Stimulated activated CD4-positive, alpha-beta T cell treated with anti-CD3 and anti-CD28 coated beads, TNF-alpha, amount 100 ng/mL, for 1 hour (primary cell): ENCODE measurements at places on chromosomes 4 and X.

DNA sequence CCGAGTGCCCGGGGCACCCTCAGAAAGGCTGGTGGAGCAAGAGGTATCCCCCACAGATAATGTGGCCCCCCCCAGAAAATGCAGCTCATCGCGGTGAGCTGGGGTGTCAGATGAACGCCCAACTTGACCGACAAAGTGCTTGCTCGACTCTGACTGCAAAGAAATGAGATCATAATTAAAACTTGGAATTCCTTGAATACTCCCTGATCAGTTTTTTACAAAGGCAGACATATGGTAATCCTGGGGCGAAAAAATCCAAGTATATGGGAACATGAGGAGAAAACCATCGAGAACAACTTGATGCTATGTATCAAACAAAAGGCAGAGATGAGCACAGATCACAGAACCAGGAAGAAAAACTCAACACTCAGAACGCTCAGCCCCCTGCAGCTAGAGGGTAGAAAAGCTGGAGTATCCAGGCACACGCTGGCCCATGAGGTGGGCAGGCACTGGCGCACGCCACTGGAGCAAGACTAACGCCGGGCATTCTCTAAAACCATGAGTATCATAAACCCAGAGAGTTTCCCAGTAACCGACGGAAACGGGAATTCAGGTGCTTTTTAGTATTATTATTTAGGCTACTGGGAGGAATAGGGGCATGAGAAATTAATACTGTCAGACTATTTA lies 127.3 kb downstream of the AFAP1 start:
- no peak for DNase-seq

DNA sequence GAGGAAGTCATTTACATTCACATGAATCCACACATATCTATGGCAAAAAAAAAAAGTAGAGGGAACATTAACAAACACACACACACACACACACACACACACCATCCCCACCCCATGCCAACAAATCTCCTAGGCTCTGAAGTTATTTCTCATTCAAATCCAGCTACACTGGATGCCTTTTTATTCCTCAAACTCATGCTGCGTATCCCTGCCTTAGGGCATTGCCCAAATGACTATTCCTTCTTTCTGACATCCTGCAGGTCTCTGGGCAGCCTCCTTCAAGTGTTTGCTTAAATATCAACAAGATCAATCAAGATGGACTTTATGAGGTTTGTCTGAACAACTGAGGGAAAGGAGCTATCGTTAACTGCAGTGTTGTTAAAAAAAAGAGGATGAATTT lies 106.5 kb upstream of the FAM9A start:
- no peak for DNase-seq

GRCh38 chrX:18173494-18174180 lies 47.0 kb downstream of the BEND2 start:
- no peak for DNase-seq

DNA sequence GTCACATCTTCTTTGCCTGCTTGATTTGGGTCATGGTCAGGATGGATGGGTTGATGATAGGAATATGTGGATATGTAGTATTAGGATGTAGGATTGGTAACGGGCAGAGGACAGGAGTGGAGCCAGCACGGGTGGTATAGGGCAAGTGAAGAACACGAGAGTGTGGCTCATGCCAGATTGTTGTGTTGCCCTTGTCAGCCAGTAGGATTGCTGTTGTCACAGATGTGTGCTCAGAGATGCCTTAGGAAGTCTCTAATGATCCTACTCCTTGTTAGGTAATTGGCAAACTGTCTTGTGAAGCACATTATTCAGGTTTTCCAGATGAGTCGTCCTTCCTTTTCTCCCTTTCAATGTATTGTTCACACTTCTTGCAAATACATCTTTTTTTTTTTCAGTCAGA lies 5.5 kb downstream of the ATP10D start:
- no peak for DNase-seq

DNA sequence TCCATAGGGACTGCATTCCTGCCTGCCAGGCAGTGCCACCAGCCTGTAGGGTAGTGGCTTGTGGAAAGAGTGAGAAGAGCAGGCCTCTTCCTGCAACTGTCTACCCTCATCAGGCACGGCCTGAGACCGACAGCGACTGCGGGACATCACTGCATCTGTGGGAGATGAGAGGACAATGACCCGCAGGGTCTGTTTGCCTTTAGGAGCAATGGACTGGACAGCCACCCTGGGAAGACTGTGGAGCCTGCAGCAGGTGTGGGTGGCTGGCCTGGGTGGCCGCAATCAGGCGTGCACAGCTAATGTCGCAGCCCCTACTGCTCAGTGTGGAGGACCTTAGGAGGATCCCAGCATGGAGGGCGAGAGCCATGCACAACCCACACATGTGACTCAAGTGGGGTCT lies 227.9 kb downstream of the PTTG2 start:
- DNase-seq, result no peak

DNA sequence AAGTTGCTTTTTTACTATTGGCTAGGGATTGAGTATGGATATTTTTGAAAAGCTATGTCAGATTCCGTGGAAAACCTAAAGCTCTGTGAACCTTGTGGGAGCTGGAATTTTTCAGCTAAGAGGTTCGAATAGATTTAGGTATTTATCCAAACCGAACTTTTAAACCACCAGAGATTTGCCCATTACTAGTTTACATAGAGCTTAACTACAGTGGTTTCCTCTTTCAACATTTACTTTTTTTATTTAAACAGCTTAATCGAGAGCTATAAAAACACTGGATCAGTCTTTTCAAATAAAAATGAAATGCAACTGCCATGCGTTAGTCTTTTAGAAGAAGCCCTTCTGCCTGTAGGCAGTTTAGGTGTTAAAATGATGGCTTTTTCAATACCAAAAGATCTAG lies 377.0 kb downstream of the RPA4 start:
- no peak for DNase-seq

- no peak for DNase-seq
Observed at GRCh38 chrX:22760513-22761057, 239.2 kb upstream of the DDX53 start.

DNA sequence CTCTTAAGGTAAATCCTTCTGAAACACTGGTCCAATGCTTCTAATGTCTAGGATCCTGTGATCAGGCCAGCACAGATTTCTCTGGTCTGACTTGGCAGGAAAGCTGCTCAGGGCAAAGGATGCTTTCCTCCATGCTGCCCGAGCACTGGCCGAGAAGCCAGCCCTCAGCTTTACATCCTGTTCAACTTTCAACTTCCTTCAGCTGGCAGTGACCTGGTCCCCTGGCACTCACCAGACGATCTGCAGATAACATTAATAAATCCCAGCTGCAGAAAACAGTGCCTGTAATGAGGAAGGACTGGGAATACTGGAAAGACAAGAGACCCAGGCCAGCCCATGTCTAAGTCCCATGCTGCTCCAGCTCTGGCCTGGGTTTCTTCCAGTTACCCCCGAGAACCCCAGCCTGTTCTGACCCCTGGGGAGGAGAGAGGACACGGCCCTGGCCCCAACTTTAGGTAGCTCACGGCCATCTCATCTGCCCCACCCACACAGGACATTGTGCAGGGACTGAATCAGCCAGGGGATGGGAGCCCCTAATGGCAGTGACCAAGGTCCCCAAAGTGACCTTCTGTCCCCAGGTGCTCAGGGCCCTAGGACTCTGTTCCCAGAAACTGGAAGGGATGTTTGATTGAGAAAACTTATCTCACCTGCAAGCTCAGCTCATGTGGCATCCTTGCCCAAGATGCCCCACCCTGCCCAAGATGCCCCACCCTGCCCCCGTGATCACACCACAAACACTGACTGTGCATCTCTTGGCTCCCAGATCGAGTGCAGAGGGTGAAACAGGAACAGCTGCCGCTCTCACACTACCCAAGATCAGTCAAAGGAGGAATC lies 28.0 kb downstream of the JAKMIP1 start:
- no peak for DNase-seq

GRCh38 chr4:86759298-86759697 lies 89.9 kb downstream of the SLC10A6 start:
- no peak for DNase-seq

GRCh38 chr4:147984065-147984777 lies 252.3 kb downstream of the ARHGAP10 start:
- DNase-seq, result no peak

GRCh38 chr4:5144384-5144783 lies 93.1 kb downstream of the STK32B start:
- no peak for DNase-seq

DNA sequence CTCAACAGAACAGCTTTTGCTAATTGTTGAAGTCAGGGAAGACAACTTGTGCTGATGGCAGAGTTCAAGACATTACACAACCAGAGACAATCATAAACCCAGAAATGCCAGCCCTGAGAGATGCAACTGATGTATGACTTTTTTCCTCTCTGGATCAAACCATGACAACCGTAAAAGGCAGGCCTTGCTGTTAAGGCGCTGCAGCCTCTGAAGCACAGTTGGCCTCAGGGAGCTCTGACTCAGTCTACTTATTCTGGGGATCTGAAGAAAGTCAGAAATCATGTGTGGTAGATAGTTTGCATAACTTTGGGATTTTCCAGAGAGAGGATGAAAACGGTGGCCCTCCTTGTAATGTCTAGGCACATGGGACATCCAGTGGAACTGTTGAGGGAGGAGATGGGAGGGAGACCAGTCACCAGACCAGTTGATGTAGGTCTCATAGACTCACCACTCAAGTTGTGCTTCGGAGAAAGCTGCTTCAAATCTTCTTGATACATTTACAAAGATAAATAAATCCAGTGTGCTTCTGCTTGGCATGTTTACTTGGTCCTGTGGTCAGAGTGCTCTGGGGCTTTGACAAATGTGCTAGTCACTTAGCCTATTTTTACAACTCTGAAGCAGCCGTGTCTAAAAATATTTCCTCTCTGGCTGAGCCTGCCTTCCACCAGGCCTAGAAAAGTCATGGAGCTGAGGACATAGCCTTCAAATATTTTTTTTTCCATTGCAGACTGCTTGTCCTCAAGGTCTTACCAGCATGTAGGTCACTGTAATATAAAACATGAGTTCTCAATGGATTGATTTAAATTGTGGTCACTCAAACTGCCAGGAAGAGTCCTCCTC lies 7.5 kb downstream of the HADH start:
- DNase-seq, result no peak

DNA sequence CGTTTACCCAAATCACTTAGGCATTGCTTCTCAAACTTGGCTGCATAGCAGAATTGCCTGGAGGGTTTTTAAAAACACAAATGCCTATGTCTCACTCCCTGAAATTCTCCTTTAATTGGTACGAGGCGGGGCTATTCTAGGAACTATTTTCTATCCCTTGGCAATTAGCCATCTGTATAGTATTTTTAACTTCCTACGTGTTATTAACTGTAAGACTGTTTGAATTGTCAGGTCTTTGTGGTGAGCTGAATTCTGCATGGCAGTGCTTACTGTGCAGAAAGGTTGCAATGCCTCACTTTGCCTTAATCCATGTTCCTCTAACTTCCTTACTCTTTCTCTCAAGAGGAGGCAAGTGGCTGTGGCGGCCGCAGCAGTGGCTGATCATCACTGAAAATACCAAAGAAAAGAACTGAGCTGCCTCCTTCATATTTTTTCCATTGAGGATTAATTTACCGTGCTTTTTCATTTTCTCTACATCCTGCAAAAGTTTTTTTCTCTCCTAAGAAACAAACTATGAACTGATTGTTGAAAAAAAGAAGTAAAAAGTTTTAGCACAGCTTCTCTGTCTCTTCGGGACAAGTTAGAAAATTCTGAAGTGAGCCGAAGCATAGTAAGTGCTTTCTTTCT lies at the start of gene SHROOM3:
Gene SHROOM3 (plus strand): TSS at position 329 of the 627 bp plus-strand sequence. CDS start 824 bp downstream, outside the sequence.
- no peak for DNase-seq

DNA sequence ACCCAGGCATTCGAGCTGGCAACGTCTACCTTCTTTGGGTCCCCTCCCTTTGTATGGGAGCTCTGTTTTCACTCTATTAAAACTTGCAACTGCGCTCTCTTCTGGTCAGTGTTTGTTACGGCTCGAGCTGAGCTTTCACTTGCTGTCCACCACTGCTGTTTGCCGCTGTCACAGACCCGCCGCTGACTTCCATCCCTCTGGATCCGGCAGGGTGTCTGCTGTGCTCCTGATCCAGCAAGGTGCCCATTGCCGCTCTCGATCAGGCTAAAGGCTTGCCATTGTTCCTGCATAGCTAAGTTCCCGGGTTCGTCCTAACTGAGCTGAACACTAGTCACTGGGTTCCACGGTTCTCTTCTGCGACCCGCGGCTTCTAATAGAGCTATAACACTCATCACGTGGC lies 183.5 kb upstream of the GALNTL6 start:
- DNase-seq, result no peak

- DNase-seq, result no peak
Observed at GRCh38 chrX:37468124-37468739, 103.2 kb upstream of the LANCL3 start.

- no peak for DNase-seq
Observed at GRCh38 chrX:33133320-33133719, 78.0 kb downstream of the DMD start.

GRCh38 chr4:146520896-146521540 lies 722 bp downstream of the SLC10A7 start:
- DNase-seq, result no peak

- no peak for DNase-seq
Observed at GRCh38 chr4:3527914-3528876, 4.0 kb downstream of the LRPAP1 start.

- no peak for DNase-seq
Observed at GRCh38 chr4:8494218-8494617, 53.6 kb downstream of the TRMT44 start.

DNA sequence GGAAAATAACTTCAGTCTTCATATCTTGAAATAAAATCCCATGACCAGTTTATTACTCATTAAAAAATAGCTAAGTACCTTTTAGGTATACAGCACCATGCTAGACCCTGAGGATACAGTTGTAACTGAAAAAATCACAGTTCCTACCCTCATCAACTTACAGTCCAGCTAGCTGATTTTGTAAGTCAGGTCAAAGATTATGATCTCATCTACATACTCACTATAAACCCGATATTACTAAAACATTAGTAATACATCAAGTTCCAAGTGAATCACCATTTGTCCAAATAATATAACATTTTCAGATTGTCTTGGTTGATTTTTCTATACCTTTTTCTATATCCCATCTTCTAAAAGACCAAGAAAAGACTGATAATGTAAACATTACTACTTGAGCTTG lies 333.9 kb downstream of the INPP4B start:
- no peak for DNase-seq

DNA sequence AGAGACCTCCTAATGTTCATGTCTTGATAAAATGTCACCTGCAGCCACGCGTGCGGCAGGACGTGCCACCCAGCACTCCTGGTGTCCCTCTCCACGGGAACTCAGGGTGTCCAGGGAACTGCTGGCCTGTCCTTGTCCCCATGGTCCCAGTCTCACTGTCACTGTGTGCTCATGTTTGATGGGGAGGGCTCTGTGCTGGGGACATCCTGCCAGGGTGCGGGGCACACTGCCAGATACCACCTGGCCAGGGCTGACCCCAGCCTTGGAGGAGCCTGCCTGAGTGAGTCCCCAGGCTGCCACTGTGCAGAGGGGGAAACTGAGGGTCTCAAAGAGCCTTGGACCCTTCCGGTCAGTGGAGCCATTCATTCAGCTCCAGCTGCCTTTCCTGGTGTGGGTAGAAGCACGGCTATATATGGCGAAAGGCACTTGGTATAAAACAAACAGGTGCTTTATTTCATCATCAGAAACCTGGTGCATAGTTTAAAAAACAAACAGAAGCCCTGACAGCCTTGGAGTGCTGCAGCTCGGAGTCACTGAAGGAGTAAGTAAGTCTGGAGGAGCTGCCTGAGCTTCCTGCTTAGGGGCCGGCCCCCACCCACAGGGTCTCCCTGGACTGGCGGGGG lies 33.0 kb downstream of the NOP14 start:
- DNase-seq, result no peak
